ENCODE measurements at places on chromosomes 4 and X. TPM values are rescaled to one million over a fixed set of nuclear protein-coding genes. Genes with fewer than 3 reads are reported as not detected.

GRIA3 gene
- 0.17 TPM for total RNA-seq

SASH3 gene
- total RNA-seq, result 126 TPM

SLC9B1 gene
- 0.79 TPM for total RNA-seq

DNA sequence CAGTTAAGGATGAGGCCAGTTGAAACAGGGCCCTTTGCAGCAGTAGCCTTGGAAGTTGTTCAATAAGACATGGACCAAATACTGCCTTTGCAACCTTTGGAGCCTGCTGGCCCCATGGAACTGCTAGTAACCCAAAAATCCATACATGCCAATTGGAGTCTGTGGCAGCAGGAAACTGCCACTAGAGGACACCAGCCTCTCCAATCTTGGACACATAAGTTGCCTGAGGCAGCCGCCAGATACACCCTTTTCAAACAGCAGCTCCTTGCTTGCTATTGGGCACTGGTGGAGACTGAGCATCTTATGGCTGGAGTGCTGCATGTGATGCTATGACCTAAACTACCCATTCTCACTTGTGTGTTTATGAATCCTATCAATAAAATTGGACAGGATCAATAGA is 14.8 kb upstream of the LAP3 start:
- H3K4me3 ChIP-seq, result no peak overlapping the region
- DNase-seq, result no peak
- H3K4me1 ChIP-seq, result no peaks in the 10 kb centered on the region
- no peak overlapping the region for H3K27ac ChIP-seq
- H3K36me3 ChIP-seq, result no peaks in the 10 kb centered on the region
- no peaks in the 10 kb centered on the region for H3K27me3 ChIP-seq

GRCh38 chr4:88630756-88631155 is 38.5 kb downstream of the HERC3 start:
- H3K36me3 ChIP-seq, result no peaks in the 10 kb centered on the region
- H3K4me3 ChIP-seq, result no peak overlapping the region
- no peak for DNase-seq
- no peaks in the 10 kb centered on the region for H3K4me1 ChIP-seq
- no peak overlapping the region for H3K27ac ChIP-seq

Measured in spleen (tissue), 13 donors.